WERI-Rb-1 (cell line): ENCODE measurements at places on chromosomes 2 and 18.

GRCh38 chr2:142509401-142509800 lies 368.1 kb upstream of the KYNU start:
- DNase-seq = no peak

DNA sequence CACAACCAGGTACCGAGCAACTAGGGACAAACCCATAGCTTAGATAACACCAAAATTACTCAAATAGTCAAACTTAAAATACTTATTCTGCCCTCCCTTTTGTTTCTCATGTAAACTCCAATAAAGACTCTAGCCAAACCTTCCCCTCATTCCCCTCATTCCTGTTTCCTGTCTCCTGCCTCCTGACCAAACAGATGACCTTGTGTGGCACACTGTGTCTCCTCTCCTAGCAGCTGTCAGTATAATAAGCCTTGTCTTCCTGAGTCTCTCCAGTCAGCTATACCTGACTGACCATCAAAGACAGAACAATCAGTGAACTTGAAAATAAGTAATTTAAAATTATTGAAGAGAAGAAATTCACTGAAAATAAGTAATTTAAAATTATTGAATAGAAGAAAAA lies 14.3 kb downstream of the SULT1C4 start:
- no peak for DNase-seq

DNA sequence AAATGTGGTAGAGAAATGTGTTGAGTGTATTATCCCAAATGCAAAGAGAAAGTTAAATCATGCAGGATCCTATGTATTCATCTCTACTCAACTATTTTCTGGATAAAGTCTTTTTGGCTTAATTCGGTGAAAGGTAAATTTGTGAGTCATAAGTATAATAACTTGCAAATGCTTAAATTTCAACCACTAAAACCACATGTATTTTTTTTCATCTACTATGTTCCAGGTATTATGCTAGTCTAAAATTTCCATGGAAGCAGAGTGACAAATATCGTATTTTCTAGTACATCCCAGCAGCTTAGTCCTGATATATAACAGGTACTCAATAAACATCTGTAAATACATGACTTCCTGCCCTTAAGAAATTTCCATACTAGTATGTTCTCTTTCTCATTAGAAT lies 6.2 kb downstream of the ALS2 start:
- DNase-seq = no peak

DNA sequence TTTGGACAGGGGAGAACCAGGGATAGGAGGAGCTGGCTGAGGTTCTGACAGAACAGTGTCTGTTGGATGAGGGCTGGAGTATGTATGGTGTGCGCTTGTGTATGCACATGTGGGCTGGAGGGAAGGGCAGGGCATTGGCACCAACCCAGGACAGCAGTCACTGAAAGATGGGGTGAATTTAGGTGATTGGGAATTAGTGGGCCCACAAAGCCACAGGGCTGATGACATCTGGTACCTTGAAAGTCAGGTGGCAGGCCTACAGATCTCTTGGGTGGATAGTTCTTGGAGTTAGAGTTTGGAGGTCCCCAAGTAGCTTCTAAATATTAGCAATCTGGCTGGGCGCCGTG lies 45.7 kb downstream of the C2orf42 start:
- no peak for DNase-seq

DNA sequence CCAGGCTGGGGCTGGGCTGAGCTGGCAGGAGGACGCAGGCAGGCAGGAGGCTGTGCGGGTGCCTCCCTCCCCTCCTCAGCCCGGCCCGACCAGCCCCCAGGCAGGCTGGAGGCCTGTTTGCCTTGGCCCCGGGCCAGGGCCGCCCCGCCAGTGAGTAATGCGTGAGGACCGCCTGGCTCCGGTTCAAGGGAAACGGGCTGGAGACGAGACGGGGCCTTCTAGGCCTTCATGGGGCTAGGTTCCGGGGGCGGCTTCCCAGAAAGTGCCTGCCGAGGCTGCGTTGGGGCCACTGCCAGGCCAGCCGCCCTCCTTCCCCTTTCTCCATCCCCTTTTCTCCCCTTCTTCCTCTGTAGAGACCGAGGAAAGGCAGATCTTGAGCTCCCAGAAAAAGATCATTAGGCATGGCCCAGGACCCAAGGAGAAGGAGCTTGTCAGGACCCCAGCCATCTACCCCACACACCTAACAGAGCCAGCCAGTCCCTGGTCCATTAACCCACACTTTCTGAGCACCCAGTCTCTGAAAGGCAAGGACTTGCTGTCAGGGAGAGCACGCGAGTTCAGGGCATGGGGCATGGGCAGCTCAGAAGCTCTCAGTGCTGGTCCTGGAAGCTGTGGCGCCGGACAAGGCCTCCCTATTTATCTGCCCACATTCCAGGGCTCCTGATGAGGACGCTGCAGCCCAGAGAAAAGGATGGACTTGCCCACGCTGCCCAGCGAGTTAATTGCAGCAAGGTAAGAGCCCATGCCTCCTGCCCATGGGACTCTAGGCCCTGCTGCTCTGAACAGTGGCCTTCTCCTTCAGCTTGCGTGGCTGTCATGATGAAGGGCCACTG lies 48.5 kb downstream of the SMAD7 start:
- no peak for DNase-seq

DNA sequence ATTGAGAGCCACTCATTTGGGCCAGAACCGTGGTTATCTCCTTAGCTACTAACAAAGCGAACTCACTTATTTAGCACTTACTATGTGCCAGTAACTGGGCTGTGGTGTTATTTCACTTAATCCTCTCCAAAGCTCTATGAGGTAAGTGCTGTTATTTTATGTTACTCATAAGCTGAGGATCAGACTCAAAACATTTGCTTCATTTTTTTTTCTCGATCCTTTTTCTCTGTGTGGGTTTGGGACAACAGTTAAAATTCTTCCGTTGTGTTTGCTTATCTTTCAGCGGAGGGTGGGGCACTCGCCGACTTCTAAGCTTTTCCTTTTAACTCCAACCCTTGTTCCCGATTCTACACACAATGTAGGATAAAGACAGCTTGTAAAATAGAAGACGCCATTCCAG lies 52.8 kb downstream of the TMEM178A start:
- DNase-seq = no peak

- DNase-seq = no peak
Measured at GRCh38 chr2:129893244-129893643, 86.2 kb upstream of the RAB6C start.

GRCh38 chr2:76599732-76600368 lies 889.1 kb upstream of the GCFC2 start:
- DNase-seq = peak; percentile 88

DNA sequence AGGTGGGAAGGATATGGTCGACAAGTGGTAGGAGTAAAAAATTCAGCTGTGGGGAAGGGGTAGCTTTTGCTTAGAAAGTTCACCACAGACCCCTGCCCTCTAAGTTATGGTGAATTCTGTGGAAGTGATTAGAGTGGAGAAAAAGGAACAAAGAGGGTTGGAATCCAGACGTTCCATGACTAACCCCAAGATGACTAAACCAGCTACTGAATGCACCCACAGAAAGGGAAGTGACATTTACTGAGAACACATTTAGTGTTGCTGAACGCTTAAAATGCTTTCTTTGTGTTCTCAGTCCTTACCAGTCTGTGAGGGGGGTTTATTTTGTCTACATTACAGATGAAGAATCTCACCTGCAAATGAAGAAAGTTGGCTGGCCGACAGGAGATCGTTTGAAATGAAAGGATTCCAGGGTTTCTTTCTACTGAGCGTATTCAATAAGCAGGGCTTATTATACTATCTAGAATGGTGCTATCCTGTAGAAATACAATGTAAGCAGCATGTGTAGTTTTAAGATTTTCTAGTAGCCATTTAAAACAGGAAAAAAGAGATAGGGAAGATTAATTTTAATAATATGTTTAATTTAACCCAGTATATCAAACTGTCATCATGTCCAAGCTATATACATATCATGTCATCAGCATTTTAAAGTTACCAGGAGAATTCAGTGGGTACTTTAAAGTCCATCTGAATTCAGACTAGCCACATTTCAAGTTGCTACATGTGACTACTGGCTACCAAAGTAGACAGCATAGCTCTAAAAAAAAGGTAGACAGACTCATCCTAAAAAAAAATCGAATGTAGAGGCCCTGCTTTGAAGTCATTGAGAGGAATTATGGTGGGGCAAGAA lies 60.1 kb downstream of the LIMS1 start:
- no peak for DNase-seq

GRCh38 chr18:73479477-73479876 lies 611.7 kb upstream of the NETO1 start:
- DNase-seq = no peak

DNA sequence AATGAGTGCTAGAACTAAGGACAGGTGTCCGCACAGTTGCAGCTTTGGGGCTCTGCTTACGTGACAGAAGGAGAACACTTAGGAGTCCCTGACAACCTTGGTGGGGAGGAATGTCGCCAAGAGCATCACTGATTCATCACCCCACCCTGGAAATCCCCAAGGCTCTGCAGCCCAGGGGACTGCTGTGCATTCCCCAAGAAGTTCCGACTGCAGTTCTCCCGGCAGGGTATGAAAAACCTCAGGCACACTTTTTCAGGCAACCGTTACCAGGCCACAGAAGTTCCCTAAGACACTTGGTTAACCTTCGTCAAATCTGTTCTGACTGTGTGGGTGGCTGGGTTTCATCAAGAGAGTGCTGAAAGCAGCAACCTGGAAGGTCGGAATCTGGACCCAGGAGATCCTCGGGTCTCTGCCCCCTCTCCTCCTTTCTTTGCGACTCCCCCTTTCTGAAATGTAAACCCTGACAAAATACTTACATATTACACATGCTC lies 192.1 kb upstream of the CXCR4 start:
- DNase-seq = no peak

- no peak for DNase-seq
Measured at GRCh38 chr2:101106453-101107181, 44.6 kb downstream of the TBC1D8 start.

DNA sequence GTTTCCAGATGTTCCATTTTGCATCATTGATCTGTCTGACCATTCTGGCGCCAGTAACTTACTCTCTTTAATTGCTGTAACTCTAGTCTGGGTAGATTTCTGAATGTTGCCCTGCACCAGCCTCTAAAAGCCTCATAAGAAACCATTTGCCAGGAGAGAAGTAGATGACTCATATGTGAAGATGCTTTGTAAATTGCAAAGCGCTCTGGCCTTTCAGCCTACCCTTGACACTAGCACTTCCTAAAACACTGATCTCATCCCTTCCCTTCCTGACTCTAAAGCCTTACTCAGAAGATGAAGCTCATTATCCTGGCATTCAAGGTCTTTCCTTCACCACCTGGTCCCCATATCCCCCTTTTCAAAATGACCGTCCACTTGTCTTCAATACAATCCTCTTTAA lies 193.2 kb upstream of the MEX3C start:
- DNase-seq = peak; percentile 22

GRCh38 chr18:63095768-63096167 lies 223.8 kb downstream of the BCL2 start:
- DNase-seq = no peak

- DNase-seq = no peak
Measured at GRCh38 chr18:70233974-70234373, 28.5 kb upstream of the RTTN start.

GRCh38 chr2:237254911-237255578 lies 158.9 kb downstream of the COL6A3 start:
- DNase-seq = no peak

GRCh38 chr2:64970495-64970894 lies 18.7 kb upstream of the SLC1A4 start:
- DNase-seq = peak; percentile 52

- DNase-seq = no peak
Measured at GRCh38 chr2:200341376-200341775, 34.9 kb downstream of the SPATS2L start.

DNA sequence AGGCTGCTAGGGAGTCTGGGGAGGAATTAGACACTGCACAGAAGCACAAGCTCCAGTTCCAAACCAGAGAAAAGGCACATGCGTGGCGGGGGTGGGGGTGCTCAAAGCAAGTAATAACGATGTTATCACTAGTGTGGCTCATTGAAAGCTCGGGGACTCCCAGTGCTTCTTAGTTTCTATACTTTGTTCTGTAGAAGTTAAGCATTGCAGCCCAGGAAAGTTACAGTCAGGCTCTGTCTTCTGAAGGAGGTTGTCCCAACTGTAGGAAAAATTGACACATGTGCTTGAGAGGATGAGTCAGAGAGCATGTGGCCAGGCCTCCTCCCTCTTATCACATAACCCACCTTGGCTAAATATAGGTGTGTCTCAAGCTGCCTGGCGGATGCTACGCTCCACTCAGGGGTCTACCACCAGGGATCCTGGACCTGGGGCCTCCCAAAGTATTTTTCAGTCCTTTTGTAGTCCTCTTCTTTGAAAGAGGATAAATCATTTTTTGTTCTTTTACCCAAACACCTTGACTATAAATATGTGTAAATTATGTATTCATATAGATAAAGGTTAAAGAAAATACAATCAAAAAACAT lies 3.8 kb downstream of the GALNT5 start:
- no peak for DNase-seq

DNA sequence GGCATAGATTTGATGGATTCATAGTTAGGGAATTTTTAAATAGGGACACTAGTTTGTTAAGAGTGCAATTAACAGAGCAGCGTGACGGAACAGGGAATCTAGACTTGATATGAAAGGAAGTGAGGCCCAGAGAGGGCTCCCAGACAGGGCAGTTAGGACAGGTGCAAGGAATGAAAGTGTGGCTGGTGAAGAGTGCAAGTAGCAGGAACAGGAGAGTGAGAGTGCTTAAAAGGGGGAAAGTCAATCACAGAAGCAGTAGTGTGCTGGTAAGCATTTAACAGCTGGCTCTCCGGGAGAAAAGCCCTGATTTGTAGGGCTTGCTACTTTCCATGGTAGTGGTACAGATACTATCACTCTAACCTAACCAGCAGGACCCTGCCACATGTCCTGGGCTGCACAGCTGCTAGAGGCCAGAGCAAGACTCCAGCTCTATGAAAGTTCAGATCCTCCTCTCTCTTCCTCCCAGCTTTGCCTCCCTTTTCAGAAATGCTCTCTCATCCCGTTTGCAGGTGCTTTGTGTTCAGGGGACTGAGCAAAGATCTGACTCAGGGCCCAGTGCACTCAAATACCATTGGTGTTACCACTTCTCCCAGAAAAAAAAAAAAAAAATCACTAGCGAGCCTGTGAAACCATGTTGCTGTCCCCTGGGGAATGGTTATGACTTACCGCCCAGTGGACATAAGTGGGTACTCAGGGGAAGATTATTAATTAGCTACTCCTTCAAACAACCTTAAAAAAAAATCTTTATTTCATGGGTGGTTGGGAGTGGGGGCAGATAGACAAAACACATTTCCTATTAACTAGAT lies 18.1 kb upstream of the GCFC2 start:
- DNase-seq = no peak

DNA sequence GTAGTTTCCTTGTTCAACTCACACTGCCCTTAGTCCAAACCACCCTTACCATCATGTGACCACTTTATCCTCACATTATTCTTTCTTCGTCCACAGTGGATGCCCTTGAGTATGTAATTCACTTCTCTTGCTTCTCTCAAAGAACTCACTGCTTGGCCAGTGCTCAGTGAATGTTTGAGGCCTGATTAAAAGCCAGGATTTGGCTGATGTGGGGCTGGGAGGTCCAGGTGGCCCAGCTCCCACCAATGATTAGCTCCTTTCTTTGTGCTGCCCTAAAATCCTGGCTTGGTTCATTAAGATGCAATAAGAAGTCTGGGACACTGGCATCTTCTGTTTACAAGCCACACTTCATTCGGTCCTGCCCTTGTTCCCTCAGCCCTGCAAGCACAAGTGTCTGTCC lies 97.8 kb upstream of the CELF4 start:
- no peak for DNase-seq
